Inflammatory macrophage (primary cell): ENCODE measurements at places on chromosomes 16 and 17.

- DNase-seq, result no peak
Measured at GRCh38 chr17:4293572-4293971, 29.8 kb upstream of the ANKFY1 start.

GRCh38 chr17:82474223-82475010 is 15.9 kb downstream of the NARF start:
- DNase-seq, result no peak

GRCh38 chr16:17668386-17668785 is 197.6 kb upstream of the XYLT1 start:
- no peak for DNase-seq

GRCh38 chr16:56005958-56006357 is 130.8 kb upstream of the CES5A start:
- DNase-seq, result no peak

GRCh38 chr17:38917259-38917658 is 8.2 kb upstream of the LASP1NB start:
- no peak for DNase-seq
